Nucleus accumbens (tissue), 56 donors: ENCODE measurements at places on chromosomes 5 and 9.

GRCh38 chr9:8508671-8509290, 709.2 kb upstream of the DMAC1 start:
- no peak for DNase-seq

DNA sequence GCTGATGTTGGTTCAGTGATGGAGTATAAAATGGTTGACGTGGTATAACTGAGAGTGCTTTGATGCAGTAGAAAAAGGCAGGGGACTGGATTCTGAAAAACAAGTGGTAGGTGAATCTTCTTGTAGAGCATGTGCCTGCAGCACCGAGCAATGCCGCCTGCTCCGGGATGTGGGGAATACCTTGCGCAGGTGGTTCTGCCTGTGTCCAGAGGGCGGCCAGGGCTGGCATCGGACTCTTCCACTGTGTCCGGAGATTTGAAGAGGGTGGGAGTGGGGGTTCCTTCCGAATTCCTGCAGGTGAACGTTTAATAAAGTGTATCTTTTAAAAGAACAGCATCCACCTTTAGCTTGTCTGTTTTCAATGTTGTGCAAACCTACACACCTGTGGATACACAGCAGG, 238.0 kb downstream of the FANCC start:
- DNase-seq, result no peak

GRCh38 chr5:35765921-35766320, 90.8 kb upstream of the IL7R start:
- DNase-seq, result no peak

- DNase-seq, result no peak
Observed at GRCh38 chr9:116979456-116979855, 292.4 kb downstream of the TRIM32 start.

- no peak for DNase-seq
Observed at GRCh38 chr5:65113771-65114170, 345.0 kb downstream of the CWC27 start.

GRCh38 chr5:135133698-135134515, 99.9 kb upstream of the PITX1 start:
- no peak for DNase-seq

DNA sequence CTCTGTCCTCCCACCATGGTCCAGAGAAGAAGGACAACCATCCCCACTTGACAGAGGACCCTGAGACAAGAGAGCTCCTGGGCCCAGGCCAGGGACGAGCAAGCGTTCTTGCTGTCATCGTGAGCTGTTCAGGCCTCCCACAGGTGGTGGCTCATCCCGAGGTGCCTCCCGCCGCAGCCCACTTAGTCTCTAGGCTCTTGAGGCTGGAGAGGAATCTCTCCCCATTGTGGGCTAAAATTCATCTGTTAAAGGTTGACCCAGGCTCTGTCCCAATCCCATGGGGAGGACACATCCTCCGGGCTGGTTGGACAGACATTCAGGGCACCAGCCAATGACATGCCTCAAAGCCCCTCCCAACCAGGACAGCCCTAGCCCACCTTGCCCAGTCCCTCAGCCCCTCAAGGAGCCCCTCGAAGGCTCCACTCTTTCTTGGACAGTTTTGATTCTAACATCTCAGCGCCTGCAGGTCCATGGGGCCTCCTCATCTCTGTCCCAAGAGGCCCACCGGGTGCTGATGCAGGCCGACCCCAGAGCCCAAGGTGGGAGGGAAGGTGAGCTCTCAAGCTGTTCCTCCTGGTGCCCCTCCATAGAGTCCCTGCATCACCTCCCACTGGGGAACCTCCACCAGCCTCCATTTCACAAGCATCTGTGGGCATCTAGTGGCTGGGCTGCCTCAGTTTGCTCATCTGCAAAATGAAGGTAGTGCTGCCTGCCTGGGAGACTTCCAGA, 52.9 kb downstream of the BARX1 start:
- DNase-seq, result no peak

DNA sequence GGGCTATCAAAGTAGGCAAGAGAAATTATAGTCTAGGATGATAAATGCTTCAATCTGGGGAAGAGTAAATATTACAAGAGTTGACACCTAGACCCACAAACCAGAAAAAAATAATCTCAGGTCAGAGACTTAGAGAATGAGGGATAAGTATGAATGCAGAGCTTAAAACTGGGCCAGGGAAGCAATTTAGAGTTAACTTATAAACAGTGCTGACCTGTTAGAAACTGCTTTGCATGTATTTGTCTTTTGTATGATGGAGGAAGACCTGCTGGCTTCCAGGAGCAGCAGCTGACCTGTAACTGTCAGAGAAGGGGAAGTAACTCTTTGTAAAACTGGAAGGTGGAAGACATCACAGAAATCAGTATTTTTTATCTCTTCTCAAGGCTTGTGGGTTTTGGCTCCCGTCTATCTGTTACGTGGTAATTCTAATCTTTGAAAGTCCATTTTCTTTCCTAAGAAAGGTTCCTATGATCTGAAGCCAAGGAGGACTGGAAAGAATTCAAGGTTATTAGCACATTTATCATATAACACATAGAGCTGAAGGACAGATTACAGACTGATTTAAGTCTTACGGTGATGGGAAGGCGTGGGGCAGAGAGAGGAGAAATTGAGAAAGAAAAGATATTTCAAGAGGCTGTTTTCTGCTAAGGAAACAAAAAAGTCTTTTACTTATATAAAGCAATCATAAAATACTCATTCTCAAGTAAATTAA, 114.7 kb upstream of the ADAMTS19 start:
- no peak for DNase-seq

GRCh38 chr9:110821064-110821463, 152.5 kb downstream of the MUSK start:
- DNase-seq, result no peak

GRCh38 chr5:159508344-159508743, 178.1 kb upstream of the IL12B start:
- no peak for DNase-seq

DNA sequence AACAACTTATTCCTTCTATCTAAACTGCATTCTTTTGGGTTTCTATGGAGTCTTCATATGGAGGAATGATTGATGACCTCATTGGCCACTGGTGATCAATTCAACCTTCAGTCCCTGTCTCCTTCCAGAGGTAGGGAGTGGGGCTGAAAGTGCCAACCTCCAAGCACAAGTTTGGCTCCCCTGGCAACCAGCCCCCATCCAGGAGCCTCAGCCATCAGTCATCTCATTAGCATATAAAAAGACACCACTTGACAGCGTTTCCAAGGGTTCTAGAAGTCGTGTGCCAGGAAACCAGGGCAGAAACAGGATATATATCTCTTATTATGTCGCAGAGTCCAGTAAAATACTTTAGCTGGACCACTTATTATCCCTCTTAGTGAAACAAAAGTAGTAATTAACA, 9.8 kb downstream of the SLC31A2 start:
- no peak for DNase-seq

DNA sequence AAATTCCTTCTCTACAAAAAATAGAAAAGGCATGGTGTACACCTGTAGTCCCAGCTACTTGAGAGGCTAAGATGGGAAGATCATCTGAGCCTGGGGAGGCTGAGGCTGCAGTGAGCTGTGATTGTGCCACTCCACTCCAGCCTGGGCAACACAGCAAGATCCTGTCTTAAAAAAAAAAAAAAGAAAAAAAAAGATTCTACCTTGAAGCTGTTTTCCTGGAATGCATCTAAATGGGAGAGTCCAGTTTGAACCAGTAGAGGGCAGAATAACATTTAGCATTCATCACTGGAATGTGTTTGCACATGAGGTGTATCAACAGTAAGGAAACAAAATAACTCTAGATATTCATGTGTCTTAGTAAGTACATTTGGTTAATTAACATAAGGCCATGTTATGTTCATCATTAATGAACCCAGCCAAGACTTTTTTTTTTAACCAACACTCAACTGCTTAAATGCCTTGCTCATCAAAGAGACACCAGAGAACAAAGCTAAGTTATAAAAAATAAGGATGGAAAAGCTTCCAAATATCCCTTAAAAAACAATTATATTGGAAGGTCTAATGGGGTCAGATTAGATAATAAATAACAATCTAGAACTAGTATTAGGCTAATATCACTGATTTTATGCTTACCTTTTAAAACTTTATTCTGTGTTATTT, 16.1 kb downstream of the IFNE start:
- DNase-seq, result no peak

DNA sequence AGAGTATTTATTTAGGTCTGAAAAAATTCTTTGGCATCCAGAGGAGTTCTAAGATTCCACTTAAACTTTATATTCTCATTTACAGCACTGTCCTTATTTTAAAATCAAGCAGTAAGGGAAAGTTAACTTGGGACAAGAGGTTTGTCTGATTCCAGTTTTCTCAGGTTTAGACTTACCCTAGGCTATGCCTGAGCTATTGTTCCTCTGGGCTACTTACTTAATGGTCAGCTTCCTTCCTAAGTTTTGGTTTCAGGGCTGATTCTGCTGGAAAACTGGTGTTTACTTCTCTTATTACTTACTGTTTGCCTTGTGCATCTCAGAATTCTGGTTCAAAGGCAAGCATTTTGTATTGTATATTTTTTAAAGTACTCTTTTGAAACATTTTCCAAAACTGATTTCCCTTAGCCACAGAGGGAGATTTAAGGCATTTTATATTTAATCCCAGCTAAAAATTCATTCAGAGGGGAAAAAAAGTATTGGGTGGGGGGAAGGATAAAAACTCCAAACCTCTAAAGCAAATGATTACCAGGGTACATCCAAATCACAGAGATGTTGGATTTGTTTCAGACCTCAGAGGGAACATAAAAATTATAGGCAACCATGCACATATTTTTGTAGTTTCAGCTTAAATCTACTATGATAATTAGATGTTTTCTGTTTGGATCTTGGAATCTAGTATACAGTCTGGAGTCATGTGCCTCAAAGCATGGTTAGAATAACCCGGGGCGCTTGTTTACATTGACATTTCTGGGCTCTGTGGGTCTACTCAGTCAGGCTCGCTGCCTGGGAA, 290.0 kb downstream of the ARHGAP26 start:
- no peak for DNase-seq

DNA sequence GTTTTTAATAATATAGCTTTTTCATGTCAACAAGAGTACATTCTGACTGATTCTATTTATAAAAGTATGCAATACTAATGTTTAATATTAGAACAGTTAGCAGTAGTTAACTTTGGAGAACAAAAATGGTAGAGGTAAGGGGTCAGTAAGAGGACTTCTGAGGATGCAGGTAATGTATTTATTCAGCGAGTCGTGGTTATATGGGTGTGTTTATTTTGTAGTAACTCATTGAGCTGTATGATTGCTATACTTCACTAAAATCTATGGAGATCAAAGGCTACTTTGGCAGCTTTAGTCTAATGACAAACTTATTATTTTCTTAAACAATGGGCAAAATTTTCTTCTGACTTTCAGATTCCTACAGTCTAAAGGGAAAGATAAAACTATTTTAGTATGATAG, 146.5 kb downstream of the COMMD10 start:
- DNase-seq, result no peak

DNA sequence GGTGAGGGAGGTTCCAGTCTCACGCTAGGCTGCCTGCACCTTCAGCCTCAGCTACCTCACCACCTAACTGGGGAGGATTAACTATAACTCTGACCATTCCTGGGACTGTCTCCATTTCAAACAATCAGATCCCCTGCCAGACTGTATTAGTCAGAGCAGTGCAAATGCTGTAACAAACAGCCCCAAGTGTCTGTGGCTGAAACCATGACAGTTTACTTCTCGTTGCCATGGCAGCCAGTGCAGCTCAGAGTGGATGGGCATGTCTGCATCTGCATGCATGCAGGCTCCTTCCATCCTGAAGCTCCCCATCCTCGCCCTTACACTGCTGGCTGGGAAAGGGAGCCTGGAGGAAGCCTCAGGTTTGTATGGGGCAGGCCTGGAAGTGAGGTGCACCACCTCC, 86.7 kb downstream of the KCNIP1 start:
- no peak for DNase-seq

DNA sequence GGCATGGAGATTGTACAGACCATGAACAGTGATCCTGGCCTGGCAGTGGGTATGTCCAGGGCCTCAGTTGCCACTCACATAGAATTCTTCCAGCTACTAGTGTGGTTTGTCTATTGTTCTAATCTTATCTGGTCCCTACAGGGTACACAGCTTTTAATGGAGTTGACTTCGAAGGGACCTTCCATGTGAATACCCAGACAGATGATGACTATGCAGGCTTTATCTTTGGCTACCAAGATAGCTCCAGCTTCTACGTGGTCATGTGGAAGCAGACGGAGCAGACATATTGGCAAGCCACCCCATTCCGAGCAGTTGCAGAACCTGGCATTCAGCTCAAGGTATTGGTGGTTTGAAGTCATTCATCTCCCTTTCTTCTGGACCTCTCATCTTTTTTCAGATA, 43.8 kb downstream of the THBS4 start:
- DNase-seq, result no peak

DNA sequence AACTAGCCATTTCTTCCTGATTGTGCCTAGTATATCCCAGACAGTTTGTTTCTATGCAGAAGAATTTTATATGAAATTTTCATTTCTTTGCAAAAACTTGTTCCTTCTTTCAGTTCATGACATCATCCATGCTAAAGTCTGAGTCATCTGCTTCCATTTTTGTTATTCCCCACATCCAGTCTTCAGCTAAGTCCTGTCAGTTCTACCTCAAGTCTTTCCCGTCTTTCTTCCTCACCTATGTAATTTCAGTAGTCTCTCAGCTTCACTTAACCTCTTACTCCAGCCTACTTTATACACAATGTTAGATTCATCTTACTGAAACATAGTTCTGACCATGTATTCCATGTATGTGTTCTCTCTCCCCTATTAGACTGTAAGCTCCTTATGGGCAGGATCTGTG, 39.1 kb downstream of the G3BP1 start:
- DNase-seq, result no peak

DNA sequence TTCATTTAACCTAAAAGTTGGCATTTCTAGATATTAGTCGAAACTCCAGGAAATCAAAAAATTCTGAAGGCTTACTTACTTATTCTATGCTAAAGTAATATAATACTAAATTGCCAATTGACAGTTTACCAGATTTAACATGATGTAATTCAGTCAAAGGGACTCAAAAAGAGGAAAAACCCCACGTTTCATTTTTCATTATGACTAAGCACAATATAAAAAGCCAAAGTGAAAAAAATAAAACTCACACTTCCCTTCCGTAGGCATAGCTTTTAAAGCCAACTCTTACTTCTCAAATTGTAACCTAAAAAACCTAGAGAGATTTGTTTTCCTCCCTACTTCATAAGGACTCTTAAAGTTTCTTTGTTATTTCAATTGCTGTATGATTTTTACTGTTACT, 146.6 kb downstream of the RAPGEF6 start:
- no peak for DNase-seq

GRCh38 chr5:73940026-73940425, 314.0 kb downstream of the ARHGEF28 start:
- DNase-seq, result no peak

DNA sequence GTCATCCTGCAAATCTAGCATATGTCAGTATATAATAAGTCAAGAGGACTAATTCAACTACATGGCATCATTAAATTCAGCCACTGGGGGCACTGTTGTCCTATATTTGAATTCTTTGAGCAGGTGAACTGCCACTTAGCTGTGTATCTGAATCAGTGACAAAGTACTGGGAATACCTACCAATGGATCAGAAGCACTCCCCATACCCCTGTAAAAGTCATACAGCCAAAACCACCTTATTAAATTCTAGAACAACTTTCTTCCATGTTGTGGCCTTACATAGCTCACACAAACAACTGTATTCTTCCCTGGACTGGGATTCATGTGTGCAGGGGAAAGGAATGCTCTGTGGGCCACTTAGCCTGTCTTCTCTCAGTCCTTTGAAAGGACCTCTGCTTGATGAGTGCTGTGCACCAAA, 57.4 kb upstream of the PLPP6 start:
- peak; percentile 30 for DNase-seq
